ENCODE measurements at places on chromosomes 2 and 18.

- DNase-seq = no peak
These were observed 124.2 kb upstream of the REV1 start for GRCh38 chr2:99613980-99614379.

DNA sequence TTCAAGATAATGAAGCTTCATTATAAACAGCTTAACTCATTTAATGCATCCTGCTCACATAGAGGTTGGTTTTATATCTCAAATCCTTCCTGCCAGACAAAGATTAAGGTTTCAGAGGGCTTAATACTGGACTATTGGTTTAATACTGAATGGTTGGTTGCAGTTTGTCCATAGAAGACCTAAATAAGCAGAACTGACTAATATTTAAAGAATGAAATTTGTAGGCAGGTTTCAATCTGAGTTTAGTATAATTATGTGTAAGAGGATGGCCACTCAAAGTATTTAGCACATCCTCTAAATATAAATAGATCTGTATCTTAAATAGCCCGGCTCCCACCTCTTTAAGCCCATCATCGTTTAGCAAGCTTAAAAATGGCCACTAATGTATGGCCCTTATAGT, 92.5 kb downstream of the EPB41L5 start:
- DNase-seq = no peak

GRCh38 chr18:32698153-32698552, 74.7 kb downstream of the KLHL14 start:
- DNase-seq = no peak

DNA sequence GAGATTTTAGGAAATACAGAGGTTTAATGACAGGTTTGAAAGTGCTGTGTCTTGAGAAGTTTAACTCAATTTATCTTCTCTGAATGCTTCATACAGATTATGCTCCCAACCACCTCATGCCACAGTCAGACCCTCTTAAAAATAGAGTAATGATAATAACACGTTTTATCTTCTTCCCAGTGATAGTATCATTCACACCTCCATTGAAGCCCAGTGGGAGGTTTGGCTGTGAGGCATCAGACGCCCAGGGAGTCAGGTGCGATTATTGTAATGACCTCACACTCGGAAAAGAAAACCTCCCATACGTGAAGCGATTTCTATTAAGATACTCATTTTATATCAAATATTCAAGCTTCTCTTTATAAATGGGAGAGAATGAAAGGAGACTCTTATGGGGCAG, 366.3 kb downstream of the SETBP1 start:
- no peak for DNase-seq

GRCh38 chr2:119508756-119509155, 15.5 kb downstream of the SCTR start:
- DNase-seq = no peak

GRCh38 chr2:180694445-180695421, 285.7 kb upstream of the UBE2E3 start:
- DNase-seq = no peak

DNA sequence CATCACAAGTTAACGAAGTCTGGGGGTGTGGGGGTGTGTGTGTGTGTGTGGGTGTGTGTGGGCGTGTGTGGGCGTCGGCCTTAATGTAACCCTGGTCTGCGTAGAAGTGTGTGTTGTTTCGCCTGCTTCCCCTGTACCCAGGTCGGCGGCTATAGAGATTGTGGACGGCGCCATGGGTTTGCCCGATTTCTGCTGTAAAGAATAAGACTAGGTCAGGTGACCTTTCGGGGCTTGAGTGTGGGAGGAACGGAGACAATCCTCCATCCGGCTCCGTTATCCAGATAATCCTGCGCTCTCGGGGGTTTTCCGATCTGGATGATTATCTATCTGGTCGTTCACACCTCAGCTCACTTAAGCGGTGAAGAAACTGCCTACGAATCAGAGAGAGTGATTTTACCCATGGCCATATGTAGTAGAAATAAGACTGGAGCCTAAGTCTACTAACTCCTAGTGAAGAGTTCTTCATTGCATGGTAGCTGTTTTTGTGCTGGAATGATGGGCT, 543 bp downstream of the HADHB start:
- DNase-seq = peak; percentile 35

GRCh38 chr2:156333274-156333950, 891 bp upstream of the NR4A2 start:
- no peak for DNase-seq

DNA sequence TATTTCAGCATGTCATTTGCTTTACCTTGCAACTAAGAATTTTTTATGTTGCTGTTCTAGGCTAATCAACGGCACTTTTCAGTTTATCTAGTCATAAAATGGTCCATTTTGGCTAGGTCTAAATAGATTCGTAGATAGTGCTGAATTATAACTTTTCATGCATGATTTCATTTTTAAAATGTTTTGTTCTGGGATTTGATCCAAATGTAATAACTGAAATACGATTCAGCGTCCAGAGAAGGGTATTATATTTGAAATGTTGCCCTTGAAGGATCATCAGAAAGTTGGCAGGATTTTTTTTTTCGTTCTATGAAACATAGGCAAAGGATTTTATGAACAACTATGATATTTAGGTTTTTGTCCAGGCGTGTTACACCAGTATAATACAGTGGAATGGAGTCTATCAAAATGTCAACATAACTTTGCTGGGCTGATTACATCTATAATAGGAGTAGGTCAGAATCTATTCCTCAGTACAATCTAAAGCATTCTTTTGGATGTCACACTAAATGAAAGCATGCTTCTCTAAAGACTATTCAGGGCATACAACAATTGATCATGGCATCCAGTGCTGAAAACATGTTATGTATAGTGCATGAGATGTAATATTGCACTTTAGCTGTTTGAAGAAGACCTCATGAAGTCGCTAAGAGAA, 24.8 kb downstream of the TTC27 start:
- DNase-seq = no peak

DNA sequence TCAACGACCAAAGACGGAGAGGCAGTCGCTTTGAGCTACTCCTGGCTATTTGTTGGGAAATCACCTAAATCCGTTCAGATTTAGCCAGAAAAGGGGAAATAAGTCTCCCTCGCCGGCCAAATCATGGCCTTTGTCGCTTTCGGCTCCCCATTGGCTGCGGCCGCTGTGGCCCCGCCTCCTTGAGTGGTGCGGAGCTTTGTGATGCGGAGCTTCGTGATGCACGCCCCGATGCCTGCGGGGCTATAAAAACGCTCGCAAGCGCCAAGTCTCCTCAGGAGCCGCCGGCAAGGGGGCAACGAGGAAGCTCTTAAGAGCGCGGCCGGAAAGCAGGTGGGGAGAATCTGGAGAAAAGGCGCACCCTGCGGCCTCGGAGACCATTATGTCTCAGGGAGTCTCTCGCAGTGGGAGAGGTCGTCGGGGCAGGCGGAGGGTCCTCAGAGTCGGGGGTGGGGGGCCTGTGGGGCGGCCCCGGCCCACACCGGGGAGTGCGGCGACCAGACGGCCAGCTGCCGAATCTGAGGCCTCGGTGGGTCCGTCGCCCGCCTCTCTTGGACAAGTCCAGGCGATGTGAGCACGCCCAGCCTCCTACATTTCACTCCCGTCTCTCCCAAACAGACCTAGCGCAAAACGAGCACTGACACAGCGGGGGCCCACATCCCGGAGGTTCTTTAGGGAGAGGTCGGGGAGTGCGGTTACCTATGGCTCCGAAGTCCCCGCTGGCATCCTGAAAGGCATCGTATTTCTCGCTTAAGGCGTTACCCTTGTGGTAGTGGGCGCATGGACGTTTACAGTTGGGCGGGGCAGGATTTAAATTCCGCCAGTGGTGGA, at the start of gene CABYR:
Gene CABYR, plus strand, starts transcription at position 274 of the 828 bp plus-strand sequence. CDS start 4,053 bp downstream, outside the sequence.
- peak; percentile 43 for DNase-seq

DNA sequence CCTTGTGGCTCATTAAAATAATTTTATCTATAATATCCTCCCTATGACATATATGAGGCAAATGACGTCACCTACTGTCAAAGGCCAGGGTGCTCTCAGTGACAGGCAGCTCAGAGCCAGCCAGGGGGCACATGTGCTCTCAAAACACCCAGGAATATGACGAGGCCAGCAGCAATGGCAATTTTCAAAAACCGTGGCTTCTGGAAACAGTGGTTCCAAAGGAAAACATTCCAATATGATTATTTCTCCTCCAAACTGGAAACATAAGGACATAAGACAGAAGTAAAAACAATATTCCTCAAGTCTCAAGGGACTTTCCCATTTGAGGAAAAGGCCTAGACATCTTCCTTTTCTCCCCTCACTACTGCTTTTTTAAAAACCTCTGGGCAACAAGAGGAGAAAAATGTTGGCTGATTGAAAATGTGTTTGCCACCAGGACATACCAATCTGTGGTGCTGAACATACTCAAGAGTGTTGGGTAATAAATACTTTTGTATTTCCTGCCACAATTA, 40.8 kb downstream of the RNF152 start:
- DNase-seq = no peak

GRCh38 chr2:202290316-202290715, 24.8 kb downstream of the NOP58 start:
- no peak for DNase-seq

DNA sequence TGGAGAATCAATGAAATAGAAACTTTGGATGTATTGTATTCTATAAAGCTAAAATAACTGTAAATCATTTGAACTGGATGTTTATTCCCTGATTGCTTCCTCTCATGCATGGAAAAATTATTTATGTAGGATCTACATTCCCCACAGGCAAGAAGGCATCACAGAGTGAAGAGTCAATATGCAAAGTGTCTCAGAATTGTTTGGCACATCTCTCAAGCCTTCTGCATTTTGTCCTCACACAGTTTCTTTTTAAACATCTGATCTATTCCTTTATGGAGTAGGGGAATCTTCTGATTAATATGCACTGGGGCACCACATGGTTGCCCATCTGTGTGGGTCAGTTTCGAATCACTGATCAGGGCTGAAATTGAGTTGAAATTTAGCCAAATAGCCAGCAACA, 465.4 kb downstream of the ZNF804A start:
- DNase-seq = no peak

DNA sequence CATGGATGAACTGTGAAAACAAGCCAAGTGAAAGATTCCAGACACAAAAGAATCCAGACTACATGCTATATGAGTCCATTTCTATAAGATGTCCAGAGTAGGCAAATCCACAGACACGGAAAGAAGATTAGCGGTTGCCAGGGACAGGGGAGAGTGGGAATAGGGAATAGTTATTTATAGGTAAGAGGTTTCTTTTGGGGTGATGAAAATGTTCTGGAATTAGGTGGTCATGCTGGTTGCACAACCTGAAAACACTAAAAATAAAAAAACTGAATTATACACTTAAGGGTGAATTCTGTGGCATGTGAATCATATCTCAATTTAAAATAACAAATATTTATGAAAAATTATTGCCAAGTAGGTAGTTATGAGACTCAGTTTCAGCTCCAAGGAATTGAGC, 168.4 kb downstream of the LTBP1 start:
- DNase-seq = no peak

DNA sequence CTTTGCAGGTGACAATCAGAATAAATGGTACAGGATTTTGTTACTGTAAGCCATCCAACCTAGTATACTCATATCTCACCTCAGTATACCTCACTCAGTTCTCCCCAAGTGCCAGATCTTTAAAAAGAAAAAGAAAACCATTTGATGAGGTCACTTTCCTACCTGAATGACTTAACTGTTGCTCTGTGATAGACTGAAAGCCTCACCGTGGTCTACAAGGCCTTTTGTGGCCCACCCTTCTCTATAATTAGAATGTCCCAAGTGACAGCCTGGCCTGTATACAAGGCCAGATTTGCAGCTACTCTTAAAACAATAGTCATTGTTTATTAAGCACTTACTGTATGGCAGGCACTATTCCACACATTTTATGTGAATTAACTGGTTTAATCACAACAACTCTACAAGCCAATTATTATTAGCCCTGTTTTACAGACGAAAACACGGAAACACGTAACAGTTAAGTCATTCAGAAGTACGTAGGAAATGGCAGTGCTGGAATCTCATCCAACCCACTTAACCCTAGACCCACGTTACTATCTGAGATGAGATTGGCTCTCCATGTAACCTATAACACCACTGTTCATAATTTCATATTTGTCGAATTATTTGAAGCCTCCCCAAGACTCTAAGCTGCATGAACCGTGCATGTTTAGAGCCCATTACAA, 28.3 kb downstream of the PKP4 start:
- no peak for DNase-seq

- no peak for DNase-seq
These were observed 185.3 kb upstream of the ATP5MC3 start for GRCh38 chr2:175366815-175367214.

DNA sequence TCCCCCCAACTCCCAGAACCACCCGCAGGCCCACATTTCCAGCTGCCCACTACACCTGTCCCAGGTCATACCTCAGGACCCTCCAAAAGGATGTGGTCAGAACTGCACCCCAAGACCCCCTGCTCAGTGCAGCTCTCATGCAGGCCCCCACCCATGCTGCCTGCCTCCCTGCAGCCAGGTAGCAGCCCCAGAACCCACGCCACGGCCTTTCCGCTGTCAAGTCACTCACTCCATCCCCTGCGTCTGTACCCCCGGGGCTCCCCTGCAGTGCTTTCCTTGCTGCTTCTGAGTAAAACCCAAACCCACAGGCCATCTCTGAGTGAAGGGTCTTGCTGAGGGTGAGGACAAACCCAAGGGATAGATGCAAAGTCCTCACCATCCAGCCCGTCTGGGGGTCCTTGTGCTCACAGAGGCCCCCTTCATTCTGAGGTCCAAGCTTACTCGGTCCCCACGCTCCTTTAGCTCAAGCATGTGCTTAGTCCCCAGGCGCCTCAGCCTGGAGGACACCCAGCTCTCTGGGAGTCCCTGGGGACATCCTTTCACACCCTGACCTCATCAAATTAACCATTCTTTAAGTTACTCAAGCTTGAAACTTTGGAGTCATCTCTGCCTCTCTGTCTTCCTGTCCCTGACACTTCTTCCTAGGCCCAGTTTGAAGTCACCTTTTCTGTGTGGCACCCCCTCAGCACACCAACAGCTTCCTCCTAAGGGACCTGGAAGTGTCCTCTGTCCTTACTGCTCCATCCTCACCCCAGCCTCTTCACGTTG, 130.1 kb downstream of the SMAD7 start:
- DNase-seq = no peak

- DNase-seq = no peak
These were observed 19.8 kb downstream of the MYL12B start for GRCh38 chr18:3281456-3282400.

DNA sequence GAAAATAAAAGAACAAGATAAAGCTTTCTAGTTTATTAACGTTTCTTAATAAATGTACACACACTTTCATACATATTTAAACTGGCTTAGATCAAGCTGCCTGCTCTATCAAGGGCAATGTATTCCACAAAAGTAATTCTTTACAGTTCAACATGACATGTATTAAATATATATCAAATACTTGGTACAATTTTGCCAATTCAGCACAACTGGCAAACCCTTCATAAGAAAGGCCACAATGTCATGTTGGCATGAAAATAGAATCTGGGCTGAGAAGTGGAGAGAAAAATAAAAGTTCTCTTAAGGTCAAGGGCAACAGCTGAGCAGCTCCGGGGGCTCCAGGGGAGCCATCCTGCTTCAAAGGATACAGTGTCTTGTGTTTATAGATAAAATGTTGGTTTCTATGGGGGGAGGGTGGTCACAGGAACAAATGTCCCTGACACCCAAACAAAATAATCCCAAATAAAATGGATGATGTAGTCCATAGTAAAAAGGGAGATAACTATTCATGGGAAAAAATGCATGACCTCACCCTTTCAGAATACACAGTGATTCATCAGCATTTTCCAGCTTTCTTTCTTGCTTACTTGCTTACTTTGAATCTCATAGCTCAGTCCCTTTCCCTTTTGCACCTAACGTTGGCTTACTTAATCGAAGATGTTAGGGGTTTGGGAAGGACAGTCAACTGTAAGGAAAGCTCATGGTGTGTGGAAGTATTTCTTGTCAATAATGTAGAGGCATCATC, 494.9 kb downstream of the NYAP2 start:
- no peak for DNase-seq

- DNase-seq = no peak
These were observed 16.9 kb upstream of the FAHD2A start for GRCh38 chr2:95385570-95385984.

GRCh38 chr2:31337860-31338259, 76.7 kb downstream of the XDH start:
- no peak for DNase-seq

Measured in stimulated activated CD4-positive, alpha-beta T cell treated with anti-CD3 and anti-CD28 coated beads, TNF-alpha, amount 100 ng/mL, for 1 hour (primary cell).